CD4-positive, alpha-beta memory T cell (primary cell): ENCODE measurements at places on chromosomes 2 and 18. TPM values are rescaled to one million over a fixed set of nuclear protein-coding genes. Genes with fewer than 3 reads are reported as not detected.

DNA sequence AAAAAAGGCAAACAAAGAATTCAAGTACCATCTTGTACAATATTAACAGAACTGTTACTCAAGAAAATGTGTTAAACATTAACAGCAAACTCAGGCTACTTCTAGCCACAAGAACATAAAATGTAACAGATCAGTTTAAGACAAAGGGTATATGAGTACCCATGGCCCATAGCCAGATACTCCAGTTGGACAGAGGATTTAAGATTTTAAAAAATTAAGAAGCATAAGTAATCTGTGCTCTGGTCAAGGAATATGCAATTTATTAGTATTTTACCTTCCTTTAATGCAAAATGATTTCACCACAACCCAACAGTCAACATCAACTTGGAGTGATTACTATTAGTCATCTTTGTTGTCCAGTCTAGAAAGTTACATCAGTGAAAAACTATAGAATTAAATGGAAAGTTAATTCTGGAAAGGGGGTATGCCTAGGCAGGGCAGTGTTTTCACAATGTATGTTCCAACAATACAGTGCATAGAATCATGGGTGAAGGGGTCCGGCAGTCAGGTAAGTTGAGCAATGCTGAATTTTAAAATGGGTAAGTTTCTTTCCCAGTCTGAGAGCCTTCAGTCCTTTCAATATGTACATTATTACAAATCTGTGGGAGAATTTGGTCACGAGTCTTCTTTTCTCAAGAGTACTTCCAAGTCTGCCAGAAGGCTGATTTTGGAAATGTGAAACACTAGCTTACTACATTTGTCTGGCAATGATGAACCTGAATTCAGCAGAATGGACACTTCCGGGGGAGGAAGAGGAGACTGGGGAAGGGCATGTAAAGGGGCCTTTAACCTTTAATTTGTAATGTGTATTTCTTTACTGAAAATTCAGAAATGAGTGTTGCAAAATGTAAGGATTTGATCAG lies 34.5 kb downstream of the SFT2D3 start:
- no peak for DNase-seq

DNA sequence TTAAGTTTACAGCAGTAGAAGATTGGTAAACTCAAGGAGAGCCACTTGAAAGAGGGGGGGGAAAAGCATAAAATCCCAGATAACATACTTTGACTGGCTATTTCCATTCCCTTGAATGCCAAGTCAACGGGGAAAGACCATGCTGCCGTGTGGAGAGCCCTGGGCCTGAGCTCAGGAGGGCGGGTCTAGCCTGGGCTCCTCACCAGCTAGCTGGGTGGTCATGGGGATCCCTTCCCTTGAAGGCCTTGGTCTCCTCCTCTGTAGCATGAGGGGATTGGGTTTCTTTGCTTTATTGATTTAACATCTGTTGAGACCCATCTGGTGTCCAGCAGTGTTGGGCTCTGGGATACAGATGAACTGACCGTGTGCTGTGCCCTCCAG lies 35.0 kb downstream of the TEX51 start:
- no peak for DNase-seq

DNA sequence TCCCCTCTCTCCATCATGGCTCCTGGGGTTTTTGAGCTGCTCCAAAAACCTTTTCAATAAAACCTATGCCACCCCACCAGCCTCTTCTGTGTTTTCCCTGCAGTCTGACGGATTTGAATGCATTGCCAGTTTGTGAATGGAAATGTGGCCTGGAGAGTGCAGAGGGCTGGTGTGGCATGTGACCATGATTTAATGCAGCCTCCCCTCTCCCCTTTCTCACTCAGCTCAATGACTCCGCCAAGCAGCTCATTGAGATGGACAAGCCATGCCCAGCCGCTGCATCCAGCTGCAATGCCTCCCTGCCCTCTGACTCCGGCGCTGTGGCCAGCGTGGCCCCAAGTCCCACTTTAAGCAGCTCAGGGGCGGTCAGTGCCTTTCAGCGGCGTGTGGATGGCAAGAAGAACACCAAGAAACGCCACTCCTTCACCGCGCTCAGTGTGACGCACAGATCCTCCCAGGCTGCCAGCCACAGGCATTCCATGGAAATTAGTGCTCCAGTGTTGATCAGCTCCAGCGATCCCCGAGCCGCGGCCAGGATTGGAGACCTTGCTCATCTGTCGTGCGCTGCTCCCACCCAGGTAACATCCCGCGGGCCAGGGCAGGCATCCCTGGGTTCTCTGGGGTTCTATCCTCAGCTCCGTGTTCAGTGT lies 215.3 kb downstream of the SEPTIN10 start:
- DNase-seq, result no peak

The MYOM1 gene
- polyA plus RNA-seq, result 0.09 TPM

- DNase-seq, result no peak
Observed at GRCh38 chr2:127392133-127392827, 4.5 kb upstream of the MAP3K2 start.

DNA sequence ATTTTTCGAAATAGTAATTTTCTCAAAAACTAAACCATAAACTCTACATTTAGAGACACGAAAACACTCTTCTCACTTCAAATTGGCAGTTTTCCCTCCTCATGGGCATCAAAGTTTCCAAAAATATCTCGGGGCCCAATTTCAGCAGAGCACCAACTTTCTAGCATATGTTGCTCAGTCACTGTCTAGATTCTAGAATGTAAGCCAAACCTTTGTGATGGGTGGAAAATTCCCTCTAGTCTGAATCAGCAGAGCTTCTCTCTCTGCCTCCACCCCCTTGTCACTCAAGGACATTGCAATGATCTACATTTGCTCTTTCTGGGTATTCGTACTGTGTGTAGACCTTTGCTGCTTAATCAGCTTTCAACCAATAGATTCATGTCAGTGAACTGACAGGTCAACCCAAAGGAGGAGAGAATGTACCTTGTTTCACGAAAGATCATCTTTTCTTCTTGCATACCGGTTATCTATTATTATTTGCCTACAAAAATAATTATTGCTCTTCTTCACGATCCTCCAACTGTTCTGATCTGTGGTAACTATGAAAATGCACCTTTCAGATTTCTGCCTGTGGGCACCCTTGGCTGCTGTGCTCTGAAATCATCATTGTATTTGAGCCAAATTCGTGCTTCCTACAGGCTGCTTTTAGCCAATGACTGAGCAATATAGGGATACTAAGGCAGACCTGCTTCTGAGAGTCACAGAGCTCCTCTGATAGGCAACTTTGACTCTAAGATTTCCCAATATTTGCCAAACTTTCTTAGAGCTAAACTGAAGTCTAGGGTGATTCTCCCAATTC lies 38.7 kb upstream of the GLS start:
- no peak for DNase-seq

DNA sequence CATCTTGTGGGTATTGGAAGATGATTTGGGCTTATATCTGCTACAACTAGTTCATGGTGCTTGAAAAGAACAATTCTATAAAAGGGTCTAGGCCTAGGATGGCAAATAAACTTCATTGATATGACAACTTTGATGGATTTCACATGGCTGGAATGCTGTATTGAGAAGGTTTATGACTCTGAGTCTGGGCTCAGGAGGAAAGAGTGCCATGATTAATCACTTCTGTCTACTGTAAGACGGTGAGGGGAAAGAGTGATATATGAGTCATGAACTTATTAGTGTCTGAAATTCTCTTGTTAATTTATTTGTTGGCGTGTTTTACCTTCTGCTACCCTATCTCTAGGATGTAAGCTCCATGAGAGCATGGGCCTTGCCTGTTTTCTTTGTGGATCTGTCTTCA lies 17.0 kb upstream of the ADCYAP1 start:
- DNase-seq, result no peak

DNA sequence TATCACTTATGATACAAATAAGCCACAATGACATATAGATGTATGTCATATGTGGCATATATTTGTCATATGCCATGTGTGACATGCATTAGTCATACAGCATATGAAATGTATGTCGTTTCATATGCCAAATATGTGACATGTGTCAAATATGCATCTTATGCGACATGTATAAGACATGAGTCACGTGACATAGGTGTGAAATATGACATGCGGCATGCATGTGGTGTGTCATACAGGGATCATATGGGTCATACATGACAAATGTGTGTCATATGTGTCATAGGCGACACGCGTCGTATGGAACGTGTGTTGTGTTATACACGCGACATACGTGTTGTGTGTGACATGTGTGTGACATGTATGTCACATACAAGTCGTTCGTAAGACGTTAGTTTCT lies 2154.0 kb upstream of the PIK3C3 start:
- no peak for DNase-seq

GRCh38 chr2:59093571-59093970 lies 852.4 kb upstream of the FANCL start:
- no peak for DNase-seq

The SCN1A gene
- not detected for polyA plus RNA-seq

DNA sequence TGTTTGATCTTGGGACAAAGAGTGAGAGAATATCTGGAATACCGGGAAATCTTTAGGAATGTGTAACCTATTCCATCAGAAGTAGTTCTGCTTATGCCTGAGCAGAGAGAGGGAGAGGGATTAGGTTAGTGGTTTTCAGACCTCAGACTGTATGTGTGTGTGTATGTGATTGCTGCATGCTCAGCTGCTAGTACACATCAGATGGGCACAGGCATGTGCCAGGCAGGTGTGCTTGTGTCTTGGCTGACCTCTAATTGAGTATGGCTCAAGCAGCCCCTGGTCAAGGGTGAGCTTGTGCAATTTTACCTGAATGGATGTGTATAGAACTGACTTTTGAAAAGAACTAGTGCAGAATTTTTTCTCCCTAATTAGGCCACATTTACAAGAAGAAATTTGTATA lies 91.2 kb downstream of the INSIG2 start:
- DNase-seq, result no peak

- DNase-seq, result no peak
Observed at GRCh38 chr2:210559182-210559581, 2.8 kb downstream of the CPS1 start.

DNA sequence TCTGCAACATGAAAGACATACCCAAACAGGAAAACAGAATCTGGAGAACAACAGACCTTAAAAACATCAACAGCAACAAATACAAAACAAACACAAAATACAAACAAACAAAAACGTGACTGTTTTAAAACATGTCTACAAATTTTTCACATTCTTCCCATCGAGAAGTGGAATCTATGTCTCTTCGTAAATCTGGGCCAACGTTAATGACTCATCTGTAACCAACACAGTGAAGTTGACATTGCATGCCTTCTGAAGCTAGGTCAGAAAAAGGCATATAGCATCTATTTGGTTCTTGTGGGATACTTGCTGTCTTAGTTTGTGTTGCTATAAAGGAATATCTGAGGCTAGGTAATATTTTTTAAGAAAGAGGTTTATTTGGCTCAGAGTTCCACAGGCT lies 269.0 kb upstream of the FBXO11 start:
- DNase-seq, result no peak

- DNase-seq, result no peak
Observed at GRCh38 chr2:23241611-23242245, 143.3 kb upstream of the KLHL29 start.

The SALL3 gene
- polyA plus RNA-seq, result not detected

The FANCL gene
- 8.9 TPM for polyA plus RNA-seq

DNA sequence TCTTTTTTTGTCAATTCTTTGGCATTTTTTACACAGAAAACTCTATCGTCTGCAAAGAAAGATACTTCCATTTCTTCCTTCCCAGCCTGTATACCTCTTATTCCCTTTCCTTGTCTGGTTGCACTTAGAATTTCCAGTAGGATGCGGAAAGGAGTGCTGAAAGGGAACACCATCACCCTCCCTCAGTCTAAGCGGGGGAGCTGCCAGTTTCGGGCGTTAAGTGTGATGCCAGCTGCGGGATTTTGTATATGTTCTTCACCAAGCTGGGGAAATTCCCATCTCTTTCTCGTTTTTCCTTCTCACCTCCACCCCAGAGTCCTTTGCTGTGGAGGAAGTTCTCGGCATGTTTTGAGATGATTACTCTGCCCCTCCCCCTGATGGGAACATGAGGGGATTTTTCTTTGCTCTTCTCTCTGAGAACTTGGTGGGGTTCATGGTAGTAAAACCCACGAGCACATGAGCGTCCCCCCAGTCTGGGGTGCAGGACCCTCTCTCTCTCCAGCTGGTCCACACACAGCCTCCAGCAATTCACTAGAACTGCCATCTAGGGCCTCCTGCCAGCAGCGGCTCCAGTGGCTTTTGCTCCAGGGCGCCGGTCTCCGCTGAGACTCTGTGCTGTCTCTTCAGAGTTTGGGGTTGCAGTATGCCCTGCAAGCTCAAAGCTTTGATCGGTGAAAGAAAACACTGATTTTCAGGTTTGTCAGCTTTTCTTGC lies 15.5 kb downstream of the AQP12A start:
- no peak for DNase-seq
